ENCODE measurements at places on chromosomes 5 and 9.

DNA sequence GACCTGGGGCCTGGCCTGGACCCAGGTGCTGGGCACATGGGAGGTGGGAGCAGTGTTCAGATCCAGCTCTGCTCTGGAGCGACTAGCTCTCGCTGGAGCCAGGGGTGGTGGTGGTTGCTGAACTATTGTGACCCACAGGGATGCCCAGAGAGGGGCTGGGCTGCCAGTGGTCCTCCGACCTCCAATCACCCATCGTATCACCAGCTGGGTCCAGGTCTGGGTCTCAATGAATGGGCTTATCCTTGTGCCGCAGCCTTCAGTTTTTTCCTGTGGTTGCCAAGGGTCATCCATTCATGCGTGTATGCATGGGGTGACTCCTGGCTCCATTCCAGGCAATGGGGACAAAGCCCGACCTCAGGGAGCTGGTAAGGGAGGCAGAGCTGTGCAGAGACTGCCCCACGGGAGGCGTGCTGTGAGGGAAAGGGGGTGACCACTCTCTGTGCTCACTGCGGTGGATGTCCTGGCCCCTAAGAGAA, 68.6 kb upstream of the RNF130 start:
- DNase-seq = no peak

GRCh38 chr5:95973793-95974325, 12.2 kb upstream of the ELL2 start:
- peak; percentile 83 for DNase-seq

- peak; percentile 71 for DNase-seq
Measured at GRCh38 chr9:76459694-76460635, 983 bp downstream of the GCNT1 start.

GRCh38 chr5:24401773-24402172, 243.0 kb downstream of the CDH10 start:
- peak; percentile 50 for DNase-seq

DNA sequence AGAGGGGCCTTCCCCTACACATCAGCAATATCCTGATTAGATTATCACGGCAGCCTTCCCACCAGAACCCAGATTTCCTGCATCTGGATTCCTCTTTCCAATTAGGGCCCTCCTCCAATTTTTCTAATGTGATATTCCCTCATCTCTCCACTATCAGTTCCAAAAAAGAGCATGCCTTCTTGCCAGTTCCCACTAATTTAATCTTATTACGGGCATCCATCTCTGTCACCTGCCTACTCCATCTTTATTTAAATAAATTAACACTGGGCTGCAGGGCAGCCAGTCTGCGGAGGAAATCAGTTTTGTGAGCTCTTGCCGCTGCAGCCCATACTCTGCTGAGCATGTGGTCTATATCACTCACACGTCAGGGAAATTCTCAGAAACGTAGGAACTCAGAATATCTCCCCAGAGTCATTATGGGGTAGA, 16.6 kb upstream of the FBP2 start:
- DNase-seq = no peak

DNA sequence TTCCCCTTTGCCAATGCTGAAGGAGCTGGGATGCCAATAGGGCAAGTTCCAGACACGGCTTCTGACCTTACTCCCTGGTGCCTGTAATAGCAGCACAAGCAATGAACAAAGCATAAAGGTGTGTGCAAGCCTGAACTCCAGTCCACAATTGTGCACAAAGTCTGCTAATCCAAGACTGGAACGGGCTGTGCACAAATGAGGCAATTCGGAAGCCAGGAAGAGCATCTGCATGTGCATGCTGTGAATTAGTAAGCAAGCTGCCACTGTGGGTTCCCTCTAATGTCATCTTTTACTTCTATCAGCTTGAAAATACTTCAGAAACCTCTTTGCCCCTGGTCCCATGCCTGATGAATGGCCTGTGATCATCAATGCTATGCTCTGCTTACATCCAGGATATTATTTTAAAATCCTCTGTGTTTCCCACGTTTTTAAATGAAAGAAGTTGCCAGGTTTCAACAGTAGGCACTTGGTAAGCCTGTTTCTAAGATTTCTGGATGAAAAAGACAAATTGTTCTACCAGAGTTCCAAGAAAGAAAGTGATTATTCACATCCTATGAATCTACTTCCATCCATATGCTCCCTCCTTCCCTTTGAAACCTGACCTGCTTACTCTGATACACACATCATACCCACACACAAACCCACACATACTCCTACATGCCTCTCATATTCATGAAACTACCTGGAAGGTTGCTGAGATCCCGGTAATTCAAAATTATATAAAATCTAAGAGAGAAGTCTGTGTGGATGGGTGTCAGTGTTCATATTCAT, 165.7 kb downstream of the KCTD16 start:
- no peak for DNase-seq

- DNase-seq = no peak
Measured at GRCh38 chr9:37820142-37820541, 19.5 kb downstream of the DCAF10 start.

GRCh38 chr9:123039617-123040219, 6.3 kb downstream of the GPR21 start:
- DNase-seq = no peak

- no peak for DNase-seq
Measured at GRCh38 chr5:11153670-11154382, 392.8 kb upstream of the DAP start.

DNA sequence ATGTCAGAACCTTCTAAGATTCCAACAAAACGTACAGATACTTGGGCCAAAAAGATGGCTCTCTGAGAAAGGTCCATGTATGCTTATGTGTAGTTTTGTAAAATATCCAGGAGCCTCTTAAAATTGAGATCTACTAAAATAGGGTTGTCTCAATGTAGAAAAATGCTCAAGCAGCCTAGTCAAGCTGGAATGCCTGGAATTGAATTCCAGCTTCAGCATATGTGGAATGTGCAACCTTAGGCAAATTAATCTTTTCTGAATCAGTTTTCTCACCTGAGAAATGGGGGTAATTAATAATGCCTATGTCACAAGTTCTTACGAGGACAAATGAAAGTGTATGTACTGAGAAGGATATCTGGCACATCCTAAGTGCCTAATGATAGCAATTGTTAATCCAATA, 662.4 kb downstream of the DTWD2 start:
- no peak for DNase-seq

DNA sequence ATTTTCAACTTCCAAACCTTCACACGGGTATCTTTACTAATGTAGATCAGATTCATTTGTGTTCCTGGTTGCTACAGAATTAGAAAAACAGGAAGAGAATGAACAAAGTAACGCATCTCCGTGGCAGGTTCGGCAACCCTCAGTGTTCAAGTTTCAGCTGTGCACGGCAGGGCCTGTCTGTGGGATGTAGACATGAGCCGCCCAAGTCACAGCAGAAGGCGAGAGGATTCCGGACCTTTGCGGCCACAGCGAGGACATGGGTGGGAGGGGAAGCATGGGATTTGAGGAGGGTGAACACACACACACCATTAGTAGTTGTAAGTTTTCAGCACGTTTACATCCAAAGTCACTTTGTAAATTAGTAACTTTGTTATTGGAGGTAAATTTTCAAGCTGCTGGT, 31.7 kb upstream of the CEP72 start:
- DNase-seq = no peak

- no peak for DNase-seq
Measured at GRCh38 chr5:148853868-148854267, 27.5 kb downstream of the ADRB2 start.

DNA sequence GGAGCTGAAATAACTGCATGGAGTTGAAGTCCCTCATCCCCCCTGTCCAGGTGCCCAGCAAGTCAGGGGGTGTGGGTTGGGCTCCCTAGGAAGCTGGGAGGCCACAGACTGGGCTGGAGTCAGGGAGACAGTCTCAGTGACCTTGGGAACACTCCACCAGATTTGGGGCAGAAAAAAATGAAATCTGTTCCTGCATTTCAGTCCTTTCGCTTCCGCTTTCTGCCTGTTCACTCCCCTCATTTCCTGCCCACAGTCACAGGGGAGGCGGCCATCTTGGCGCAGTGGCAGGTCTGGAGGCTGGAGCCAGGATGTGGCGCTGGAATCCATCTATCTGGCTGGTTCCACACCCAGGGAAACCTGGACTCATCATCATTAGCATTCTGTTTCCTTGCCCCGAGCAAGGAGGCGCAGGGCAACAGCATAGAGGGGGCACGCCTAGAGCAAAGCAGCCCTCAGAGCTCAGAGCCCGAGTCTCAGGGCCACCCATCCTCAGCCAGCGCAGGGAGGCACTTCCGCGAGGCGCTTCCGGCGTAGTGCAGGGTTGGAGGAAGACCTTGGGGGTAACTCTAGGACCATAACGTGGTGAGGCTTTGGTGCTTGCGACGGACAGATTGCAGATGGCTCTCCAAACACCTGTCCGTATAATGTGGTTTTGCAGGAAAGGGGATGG, 86.2 kb upstream of the HSPA9 start:
- no peak for DNase-seq

DNA sequence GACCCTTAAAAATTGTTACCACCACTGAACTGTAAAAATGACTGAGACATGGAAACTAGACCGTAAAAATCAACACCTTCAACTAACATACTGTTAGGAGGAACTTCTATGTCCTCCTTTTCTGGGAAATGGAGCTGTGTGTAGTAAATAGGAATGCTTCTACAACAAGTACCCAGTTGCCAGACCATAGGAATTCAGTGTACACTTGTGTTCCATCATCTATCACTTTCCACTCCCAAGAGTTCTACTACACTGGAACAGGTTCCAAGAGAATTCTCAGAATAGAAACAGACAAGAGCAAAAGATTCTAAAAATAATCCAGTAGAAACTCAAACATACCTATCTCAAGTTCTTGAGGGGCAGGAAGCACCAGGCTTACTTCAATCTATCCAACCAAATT, 23.6 kb downstream of the UBAP2 start:
- no peak for DNase-seq

GRCh38 chr5:61949054-61949678, 356.8 kb upstream of the KIF2A start:
- DNase-seq = no peak

GRCh38 chr5:82073179-82073578, 101.4 kb downstream of the ATG10 start:
- DNase-seq = peak; percentile 7

DNA sequence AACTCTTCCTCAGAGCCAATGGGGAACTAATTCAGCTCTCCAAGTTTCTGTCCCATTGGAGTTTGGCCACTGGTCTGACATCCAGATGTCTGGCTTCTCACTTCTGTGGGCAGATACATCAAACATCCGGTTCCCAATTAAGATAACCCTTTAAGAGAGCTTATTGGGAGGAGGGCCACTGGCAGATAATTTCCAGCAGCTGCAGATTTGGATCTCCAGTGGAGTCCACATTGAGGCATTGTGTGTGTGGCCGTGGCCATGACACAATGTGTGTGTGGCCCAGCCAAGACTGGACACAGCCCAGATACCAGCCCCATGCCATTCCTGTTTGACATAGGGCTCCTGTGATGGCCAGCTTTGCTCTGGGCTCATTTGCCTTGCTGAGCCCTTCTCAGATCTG, 110.5 kb upstream of the MAP1B start:
- DNase-seq = no peak

GRCh38 chr5:40453689-40454088, 226.0 kb upstream of the PTGER4 start:
- no peak for DNase-seq

DNA sequence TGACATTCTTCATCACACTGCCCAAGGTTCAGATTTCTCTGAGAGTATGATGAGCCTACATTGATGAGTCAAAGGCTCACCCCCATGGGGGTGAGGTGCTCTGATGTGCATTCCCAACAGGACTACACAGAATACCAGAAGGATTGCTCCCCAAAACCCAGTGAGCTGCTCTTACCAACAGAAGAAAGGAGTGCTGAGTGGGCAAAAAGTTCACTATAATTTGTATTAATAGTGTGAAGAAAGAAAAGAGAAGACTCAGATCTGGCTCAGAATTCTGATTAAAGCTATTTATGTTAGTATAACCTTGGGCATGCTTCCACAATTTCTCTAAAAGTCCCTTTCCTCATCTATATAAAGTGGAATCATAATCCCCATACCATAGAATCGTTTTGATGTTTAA, 46.1 kb downstream of the PRKACG start:
- DNase-seq = no peak

GRCh38 chr5:135349451-135349850, 49.6 kb downstream of the MACROH2A1 start:
- DNase-seq = no peak

DNA sequence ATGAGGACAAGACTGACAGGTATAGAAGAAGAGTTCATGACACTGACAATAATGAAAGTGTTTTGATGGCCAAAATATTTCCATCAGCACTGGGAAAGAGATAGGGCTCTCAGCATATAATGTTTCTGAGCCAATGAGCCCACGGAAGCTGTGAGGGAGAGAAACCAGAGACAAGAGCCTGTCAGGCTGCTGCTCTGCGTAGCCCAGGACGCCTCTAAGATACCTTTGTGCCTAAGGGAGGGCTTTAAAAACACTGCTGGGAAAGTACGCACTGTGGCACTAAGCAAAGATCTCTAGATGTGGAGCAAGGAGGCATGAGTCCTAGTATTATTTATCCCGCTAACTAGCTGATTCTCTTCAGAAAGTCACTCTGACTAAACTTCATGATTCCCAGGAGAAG, 11.0 kb upstream of the ELAVL2 start:
- no peak for DNase-seq

DNA sequence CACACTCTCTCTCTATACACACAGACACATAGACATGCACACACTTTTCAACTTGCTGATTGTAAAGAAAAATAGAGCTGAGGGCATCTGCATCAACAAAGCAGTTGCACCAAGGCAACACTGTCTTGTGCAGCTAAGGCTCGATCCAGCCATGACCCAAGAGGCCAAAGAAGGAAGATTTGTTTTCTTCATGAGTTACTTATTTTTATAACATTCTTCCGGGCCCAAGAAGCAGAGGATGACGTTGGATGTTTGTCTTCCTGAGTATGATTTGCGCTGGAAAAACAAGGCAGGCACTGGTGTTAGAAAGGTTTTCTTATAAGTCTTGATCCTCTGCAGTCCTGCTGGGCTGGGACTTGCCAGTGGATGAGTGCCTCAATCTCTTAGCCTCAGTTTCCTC, 344.1 kb downstream of the ADAMTS6 start:
- no peak for DNase-seq

DNA sequence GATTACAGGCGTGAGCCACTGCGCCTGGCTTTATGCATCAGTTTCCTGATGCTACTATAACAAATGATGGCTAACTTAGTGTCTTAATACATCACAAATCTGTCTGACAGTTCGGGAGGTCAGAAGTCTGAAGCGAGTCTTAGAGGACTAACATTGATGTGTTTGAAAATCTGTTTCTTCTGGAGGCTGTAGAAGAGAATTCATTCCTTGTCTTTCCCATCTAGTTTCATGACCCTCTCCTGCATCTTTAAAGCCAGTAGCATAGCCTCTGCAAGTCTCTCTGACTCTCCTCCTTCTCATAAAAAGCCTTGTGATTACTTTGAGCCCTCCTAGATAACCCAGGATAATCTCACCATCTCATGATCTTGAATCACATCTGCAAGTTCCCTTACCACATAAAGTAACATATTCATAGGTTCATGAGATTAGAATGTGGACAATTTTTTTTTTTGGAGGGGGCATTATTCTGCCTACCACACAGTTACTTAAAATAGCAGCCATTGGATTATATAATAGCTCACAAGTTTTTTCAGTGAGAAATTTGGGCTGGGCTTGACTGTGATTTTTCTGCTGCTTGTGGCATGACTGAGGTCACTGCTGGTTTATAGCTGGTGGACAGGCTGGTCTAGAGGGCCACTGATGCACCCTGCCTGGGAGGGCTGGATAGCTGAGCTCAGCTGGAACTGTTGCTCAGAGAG, 134.8 kb downstream of the FBXL7 start:
- no peak for DNase-seq

- peak; percentile 64 for DNase-seq
Measured at GRCh38 chr5:73902327-73903051, 276.5 kb downstream of the ARHGEF28 start.

Measured in M059J (cell line).